Activated CD8-positive, alpha-beta memory T cell treated with anti-CD3 and anti-CD28 coated beads, Interleukin-2, amount 10 ng/mL, durations not matched to agents 7 days and 5 days (primary cell): ENCODE measurements at places on chromosomes 16 and 17.

DNA sequence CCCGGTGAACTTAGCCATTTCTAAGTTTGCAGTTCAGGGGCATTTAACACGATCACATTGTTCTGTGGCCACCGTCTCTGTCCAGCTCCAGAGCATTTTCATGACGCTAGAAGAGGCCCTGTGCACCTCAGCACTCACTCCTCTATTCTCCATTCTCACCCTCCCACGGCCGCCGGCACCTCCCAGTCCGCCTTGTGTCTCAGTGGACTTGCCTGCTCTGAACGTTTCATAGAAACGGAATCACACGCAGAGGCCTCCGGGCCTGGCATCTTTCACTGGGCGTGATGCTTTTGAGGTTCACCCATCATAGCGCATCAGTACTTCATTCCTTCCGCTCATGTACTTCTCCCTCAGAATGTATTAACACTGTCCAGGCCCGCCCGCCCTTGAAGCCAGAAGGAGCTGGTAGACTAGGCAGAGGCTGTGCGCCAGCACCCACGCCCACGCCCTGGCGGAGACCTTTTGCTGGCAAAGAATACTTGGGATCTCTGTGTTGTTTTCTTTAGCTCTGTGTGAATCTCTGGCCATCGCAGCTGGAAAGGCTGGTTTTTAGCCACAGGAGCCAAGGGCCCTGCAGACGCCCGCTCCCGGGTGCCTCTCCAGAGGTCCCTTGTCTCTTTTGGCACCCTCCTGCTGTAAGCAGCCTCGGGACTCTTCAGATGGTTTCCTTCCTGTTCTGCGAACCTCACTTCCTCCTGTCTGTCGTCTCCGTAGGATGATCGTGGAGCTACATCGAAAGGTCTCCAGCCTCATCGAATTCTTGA is 23.4 kb upstream of the JPT2 start:
- DNase-seq, result no peak

- DNase-seq, result no peak
Measured at GRCh38 chr16:23734176-23734893, 20.5 kb upstream of the CHP2 start.

- DNase-seq, result no peak
Measured at GRCh38 chr17:4536259-4536741, 18.9 kb downstream of the MYBBP1A start.

GRCh38 chr16:49632795-49633184 is 223.1 kb downstream of the ZNF423 start:
- no peak for DNase-seq

DNA sequence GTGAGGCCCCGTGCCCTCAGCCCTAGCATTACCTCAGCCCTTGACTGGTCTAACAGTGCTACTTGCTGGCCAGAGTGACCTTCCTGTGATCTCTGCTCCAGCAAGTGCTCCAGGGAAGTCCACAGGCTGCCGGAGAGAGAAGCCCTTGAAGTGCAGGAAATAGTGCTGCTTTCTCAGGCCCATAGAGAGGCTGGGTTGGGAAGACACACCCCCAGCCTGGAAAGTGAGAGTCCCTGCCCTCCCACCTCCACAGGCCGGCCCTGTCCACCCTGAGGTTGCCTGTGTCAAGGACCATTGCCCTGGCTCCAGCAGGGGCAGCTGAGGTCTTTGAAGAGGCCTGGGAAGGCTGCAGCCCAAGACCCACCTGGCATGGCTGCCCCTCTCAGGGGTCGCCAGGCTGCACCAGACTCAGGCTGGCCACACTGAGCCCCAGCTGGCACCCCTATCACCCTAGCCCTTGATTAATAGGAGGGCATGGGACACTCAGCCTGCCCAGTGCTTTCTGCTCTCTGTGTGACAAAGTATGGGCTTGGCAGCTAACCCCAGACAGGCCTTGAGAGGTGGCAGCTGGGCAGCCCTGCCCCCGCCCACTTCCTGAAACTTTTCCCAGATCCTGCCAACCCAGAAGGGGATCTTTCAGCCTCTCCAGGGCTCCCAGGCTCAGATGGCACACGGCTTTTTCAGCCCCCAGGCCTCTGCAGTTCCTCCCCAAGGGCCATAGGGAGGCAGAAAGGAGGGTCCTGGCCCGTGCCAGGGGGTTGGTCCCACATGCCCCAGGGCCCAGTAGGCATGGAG is 21.7 kb downstream of the ATP6V0D1 start:
- DNase-seq, result no peak

DNA sequence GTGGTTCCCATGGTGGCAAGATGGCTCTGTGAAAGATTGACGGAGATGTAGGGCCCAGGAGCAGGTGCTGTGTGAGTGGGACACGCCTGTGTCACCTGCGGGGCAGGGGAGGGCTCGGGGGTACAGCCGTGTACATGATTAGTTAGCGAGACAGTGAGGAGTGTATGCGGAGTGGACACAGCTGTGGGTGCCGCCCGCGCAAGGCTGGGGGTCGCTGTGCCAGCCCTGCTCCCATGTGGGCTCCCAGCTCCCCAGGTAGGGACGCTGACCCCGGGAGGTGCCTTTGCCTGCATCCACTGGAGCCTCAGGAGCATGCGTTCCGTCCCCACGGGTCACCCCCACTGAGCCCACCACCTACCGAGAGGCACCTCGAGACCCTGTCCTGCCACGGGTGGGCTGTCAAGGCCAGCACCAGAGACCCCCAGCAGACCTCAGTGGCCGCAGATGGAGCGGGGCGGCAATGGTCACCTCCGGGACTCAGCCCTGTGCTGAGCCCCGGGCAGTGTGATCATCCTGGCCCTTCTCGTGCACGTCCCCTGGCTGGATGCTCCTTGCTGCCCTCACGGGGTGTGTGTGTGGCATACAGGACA is 7.4 kb downstream of the CAPN15 start:
- no peak for DNase-seq

DNA sequence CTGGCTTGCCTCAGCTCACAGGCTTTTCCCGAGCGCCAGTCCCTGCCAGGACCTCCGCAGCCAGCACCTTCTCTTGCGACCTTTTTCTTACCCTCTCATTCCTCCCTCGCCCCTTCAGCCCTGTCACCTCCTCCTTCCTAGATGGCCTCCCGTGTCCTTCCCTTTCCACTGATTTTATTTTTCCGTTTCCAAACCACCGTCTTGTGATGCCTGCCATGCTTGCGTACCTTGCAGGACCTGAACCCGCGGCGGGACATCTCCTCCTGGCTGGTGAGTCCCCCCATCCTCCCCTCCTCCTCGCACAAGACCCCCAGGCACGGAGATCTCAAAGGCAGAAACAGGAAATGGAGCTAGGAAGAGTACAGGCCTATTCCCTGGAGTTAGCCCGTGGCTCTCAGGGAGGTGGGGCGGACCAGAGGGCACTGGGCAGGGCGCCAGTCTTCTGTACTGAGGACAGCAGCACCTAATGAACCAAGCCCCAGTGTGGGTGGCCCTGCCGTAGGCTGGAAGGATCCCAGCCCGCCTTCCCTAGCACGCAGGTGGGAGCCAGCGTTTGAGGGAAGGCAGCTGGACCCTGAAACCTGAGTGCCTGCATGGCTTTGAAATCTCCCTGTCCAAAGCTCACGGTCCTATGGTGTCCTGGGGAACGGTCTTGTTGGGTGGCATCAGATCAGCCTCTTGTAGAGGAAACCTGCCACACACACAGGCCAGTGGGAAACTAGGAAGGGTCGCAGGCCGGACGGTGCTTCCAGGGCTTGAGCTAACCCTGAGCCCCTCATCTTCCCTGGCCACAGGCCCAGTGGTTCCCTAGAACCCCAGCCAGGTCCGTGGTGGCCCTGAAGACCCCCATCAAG is 612 bp downstream of the CISD3 start:
- no peak for DNase-seq

DNA sequence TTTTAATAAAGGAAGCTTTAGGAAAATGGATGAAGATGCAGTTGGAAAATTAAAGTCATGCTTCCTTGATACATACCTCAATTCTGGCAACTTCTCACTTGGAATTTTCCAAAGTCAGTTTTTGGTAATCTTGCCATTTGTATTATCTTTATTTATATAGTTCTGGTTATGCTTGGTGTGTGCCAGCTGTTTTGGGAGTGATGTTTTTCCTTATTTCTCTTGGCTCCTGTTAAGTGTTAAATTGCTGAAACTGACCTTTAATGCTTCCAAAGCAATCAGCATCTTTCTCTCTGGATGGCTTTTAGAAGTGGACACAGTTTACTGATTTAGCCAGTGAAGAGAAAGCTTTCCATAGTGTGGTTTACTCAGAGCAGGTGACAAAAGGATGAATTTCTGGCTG is 70.1 kb upstream of the HAS3 start:
- DNase-seq, result no peak

DNA sequence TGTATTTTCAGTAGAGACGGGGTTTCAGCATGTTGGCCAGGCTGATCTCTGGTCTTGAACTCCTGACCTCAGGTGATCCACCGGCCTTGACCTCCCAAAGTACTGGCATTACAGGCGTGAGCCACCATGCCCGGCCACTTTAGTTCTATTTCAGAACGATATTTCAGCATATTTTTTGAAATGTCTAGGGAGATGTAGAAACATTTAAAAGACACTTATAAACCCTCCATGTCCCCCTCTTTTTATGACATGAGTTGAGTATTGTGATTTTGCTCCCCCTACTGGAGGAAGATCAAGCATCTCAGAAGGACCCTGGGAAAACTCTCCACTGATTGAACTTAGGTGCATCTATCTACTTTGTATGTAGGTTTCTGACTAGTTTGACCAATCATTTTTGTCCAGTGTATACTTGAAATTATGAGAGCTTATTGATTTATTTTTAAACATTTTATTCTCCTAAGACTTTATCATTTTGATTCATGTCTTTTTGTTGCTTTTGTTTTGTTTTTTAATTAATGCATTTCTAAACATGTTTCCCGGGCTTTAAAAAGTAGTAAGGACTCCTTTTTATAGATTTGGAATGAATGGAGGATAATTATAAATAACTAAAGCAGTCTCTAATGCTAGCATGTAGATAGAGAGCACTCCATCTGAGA is 105.1 kb downstream of the CHD9 start:
- DNase-seq, result no peak

GRCh38 chr17:30505868-30506417 is 28.7 kb downstream of the GOSR1 start:
- no peak for DNase-seq

DNA sequence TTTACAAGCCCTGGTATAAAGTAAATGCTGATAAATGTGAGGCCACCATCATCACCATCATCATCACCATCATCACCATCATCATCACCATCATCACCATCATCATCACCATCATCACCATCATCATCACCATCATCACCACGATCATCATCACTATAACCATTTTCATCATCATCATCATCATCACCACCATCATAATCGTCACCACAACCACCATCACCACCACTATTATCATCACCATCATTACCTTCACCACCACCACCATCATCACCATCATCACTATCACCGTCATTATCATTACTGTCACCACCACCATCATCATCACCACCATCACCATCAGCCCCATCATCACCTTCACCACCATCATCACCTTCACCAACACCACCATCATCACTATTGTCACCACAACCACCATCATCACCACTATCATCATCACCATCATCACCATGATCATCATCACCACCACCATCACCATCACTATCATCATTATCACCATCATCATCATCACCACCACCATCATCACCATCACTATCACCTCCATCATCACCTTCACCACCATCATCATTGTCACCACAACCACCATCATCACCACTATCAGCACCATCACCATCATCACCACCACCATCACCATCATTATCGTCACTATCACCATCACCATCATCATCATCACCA is 16.6 kb upstream of the ZNF469 start:
- no peak for DNase-seq
